ENCODE measurements at places on chromosomes 7 and 10.

DNA sequence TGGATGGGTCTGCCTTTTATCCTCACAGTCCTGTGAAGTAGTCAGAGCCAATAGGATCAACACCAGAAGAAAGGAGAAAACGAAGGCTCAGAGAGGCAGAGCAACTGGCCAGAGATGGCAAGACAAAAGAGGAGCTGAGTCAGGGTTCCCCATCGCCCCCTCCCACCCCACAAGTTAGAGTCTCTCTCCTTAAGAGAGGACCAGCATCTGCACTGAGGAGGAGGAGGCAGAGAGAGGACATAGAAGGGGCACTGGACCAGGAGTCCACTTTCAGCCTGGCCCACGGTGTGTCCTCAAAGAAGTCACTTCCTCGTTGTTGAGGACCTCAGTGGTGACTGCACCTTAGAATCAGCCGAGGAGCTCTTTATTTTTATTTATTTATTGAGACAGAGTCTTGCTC, 11.6 kb downstream of the SPOCK2 start:
- H3K27ac ChIP-seq, result no peak overlapping the region
- H3K4me3 ChIP-seq, result no peak overlapping the region
- H3K4me1 ChIP-seq, result peaks cover 5% of the 10 kb centered on the region
- H3K27me3 ChIP-seq, result no peaks in the 10 kb centered on the region
- H3K36me3 ChIP-seq, result peaks cover 4% of the 10 kb centered on the region

GRCh38 chr10:98967601-98968000, 268.1 kb downstream of the HPSE2 start:
- H3K27ac ChIP-seq, result no peak overlapping the region
- H3K27me3 ChIP-seq, result no peaks in the 10 kb centered on the region
- H3K36me3 ChIP-seq, result no peaks in the 10 kb centered on the region
- no peak for DNase-seq
- peaks cover 11% of the 10 kb centered on the region for H3K4me1 ChIP-seq

DNA sequence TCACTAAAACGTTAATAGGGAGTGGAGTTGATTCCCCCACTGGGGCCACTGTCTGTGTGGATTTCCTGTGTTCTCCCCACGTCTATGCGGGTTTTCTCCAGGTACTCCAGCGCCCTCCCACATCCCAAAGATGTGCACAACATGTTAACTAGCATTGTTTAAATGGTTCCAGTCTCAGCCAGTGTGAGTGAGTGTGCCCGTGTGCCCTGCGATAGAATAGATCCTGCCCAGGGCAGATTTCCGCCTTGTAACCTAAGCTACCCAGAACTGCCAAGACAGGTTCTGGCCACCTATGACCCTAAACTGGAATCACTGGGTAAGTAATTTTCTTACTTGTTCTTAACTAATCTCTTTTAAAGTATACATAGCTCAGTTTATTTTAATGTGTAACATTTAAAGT, 58.5 kb downstream of the CCDC6 start:
- no peak overlapping the region for H3K27ac ChIP-seq
- H3K36me3 ChIP-seq, result peaks cover 23% of the 10 kb centered on the region
- no peak for DNase-seq
- H3K4me1 ChIP-seq, result peaks cover 3% of the 10 kb centered on the region

GRCh38 chr10:74511051-74511450, 315.3 kb upstream of the KAT6B start:
- no peak overlapping the region for H3K4me3 ChIP-seq
- no peak for DNase-seq
- H3K36me3 ChIP-seq, result peaks cover 25% of the 10 kb centered on the region
- H3K27me3 ChIP-seq, result no peaks in the 10 kb centered on the region
- H3K27ac ChIP-seq, result no peak overlapping the region
- H3K4me1 ChIP-seq, result no peaks in the 10 kb centered on the region

DNA sequence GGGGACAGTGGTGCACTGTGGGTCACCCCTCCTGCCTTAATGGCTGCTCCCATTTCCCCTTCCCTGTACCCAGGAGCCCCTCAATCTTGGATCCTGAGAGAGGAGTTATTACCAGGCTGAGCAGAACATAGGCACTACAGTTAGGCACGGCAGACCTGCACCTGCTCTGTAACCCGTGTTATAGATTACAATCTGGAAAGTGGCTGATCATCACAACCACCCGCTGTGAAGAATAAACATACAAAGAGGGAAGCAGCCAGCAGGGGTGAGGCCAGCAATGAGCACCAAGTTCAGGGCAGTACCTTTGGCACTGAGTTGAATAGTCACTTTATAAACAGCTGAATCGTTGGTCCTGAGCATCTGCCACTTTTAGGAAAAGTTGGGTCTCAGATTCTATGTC, 1.7 kb downstream of the CDHR1 start:
- H3K4me1 ChIP-seq, result no peaks in the 10 kb centered on the region
- no peak overlapping the region for H3K4me3 ChIP-seq
- peaks cover 86% of the 10 kb centered on the region for H3K27me3 ChIP-seq
- no peaks in the 10 kb centered on the region for H3K36me3 ChIP-seq
- no peak overlapping the region for H3K27ac ChIP-seq
- DNase-seq, result no peak

GRCh38 chr7:14685167-14685566, 217.4 kb downstream of the DGKB start:
- no peak for DNase-seq
- no peak overlapping the region for H3K27ac ChIP-seq
- no peaks in the 10 kb centered on the region for H3K36me3 ChIP-seq
- peaks cover 14% of the 10 kb centered on the region for H3K4me1 ChIP-seq

DNA sequence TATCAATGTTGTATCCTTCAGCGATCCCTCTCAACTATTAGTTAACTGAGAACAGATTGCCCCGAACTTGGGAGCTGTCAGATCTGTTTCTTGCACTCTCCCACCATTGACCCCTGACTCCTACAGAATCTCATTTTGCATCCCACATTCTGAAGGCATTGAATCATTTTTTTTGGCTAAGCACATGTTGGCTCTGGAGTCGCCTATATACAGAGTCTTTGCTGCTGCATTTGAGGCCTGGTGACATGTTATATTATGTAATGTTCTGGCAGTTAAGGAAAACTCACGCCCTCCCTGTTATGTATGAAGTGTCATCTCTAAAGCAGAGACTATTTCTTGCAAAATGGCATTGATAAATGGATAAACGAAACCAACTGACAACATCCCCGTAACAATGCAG, 159.2 kb upstream of the ITGB1 start:
- DNase-seq, result no peak
- H3K36me3 ChIP-seq, result no peaks in the 10 kb centered on the region
- H3K4me1 ChIP-seq, result peaks cover 10% of the 10 kb centered on the region
- H3K27ac ChIP-seq, result no peak overlapping the region

DNA sequence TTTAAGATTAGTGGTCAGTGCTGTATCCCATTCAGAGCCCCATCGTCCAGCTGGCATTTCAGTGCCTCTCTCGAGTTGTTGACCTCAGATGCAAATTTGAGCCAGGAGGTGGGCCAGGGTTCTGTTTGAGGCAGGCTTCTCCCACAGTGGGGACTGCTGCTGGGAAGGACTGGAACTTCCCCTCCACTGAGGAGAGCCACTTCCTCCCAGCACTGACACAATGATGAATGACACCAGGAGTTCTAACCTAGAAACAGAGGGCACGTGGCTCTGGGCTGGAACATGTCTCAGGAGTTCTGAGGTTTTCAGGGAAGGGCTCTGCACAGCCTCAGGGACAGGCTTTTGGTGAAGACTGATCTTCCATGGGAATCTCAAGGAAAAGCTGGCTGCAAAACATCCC, 18.3 kb upstream of the BTBD16 start:
- peaks cover 6% of the 10 kb centered on the region for H3K36me3 ChIP-seq
- no peaks in the 10 kb centered on the region for H3K4me1 ChIP-seq
- H3K27ac ChIP-seq, result no peak overlapping the region
- no peaks in the 10 kb centered on the region for H3K27me3 ChIP-seq
- H3K4me3 ChIP-seq, result no peak overlapping the region
- no peak for DNase-seq

DNA sequence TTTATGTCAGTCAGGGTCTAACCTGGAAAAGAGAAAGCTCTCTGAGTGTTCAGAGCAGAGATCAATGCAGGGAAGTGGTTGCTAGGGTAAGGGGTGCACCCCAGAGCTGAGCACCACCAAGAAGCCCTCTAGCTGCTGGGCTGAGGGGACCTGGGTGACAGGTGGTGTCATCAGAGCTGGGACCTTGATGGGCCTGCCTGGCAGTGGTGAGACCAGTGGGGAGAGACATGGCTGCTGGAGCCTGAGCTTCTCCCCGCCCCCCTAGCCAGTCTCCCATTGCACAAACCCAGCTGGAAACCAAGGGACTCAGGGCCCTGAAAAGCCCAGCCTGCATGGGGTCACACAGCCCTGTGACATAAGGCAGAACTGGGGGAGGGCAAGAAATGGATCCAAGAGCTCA, 49.1 kb upstream of the OSBPL3 start:
- peak overlapping the region; percentile 79 for H3K27ac ChIP-seq
- peaks cover 18% of the 10 kb centered on the region for H3K4me1 ChIP-seq
